ENCODE measurements at places on chromosomes 12 and 14.

DNA sequence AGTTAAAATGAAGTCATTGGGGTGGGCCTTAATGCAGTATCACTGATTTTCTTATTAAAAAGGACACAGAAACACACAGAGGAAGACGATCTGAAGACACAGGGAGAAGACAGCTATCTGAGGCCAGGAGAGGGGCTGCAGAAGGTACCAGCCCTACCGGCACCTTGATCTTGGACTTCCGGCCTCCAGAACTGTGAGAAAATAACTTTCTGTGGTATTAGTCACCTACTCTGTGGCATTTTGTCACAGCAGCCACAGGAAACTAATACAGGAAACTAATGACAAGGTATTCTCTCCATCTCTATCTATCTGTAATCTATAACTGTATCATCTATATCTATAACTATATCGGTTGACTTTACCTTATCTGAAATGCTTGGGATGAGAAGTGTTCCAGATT lies 1149.5 kb downstream of the BCL11B start:
- no peak for DNase-seq

DNA sequence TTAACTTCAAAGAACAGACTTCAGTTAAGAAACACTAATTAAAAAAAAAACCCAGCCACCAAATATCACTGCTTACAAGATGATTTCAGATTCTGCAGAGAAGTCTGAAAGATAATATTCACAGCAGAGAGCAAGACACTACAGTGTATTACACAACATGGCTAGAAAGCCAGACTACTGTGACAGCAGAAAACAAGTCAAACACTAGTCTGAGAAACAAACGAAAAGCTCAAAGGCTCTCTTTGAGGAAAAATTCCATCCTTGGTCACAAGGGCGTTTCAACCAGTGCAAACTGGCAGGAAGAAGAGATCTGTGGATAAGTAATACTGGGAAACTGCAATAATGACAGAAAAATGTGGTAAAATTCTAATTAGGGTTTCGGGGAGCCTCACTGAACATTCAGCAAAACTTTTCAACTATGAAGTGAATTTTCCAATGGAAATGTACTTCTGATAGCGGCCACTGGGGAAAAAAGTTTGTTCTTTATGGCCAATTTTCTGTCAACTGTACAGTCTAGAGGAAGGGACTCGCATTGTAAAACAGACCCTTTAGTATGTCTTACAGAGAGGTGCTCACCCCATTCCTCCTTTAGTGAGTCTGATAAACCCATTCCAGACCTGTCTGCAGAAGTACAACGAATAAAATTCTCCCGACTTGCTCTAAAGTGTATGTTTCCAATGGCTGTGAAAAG lies 50.4 kb downstream of the ACADS start:
- DNase-seq = no peak

DNA sequence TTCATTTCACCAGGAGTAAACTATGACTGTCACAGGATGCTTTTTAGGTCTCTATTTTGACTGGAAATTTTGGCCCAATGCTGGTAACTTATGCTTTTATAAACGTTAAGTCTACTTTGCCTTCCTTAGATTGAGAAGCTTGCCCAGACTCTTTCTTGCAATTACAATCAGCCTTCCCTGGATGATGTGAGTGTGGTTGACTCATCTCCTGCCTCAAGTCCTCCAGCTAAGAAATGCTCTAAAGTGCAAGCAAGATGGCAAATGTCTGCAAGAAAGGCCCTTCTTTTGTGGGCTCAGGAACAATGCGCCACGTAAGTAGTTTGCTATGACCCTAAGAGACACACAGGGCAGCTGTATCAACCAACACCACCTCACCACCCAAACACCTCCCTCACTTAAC lies 96.9 kb downstream of the SYNE2 start:
- no peak for DNase-seq

GRCh38 chr14:55254581-55254980 lies 16.6 kb upstream of the FBXO34 start:
- no peak for DNase-seq

DNA sequence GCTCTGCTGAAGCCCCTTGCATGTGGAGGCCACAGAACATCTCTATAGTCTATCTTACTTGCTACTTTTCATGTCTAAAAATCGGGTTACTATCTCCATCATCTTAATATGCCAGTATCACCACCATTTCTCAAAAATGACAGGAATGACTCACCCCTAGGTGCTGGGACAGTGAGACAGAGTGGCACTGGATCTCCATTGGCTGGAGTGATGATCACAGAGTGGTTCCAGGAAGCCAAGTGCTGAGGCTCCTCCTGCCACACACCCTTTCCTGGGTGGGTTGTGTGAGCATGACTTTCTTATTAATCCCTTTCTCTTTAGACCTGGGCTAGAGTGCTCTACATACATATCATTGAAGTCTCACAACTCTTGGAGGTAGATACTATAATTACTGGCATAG lies 3.3 kb upstream of the ASCL1 start:
- DNase-seq = no peak

- peak; percentile 43 for DNase-seq
Observed at GRCh38 chr12:14185427-14186192, 179.9 kb upstream of the ATF7IP start.

GRCh38 chr12:57127101-57127725 lies 1.1 kb upstream of the LRP1 start:
- peak; percentile 91 for DNase-seq

GRCh38 chr12:113403435-113404415 lies at the start of gene SDS:
TSS of gene SDS (minus strand) at chr12:113403887. CDS start at chr12:113399708, 4,179 bp downstream.
- DNase-seq = peak; percentile 71
